ENCODE measurements at places on chromosomes 1 and 21. TPM values are rescaled to one million over a fixed set of nuclear protein-coding genes. Genes with fewer than 3 reads are reported as not detected.

PAFAH2 gene
- total RNA-seq: 23.0 TPM

SLC25A24 gene
- total RNA-seq: 18.5 TPM

ELOA gene
- 40.4 TPM for total RNA-seq

LINGO4 gene
- 0.36 TPM for total RNA-seq

NID1 gene
- 23.4 TPM for total RNA-seq

KRTAP22-1 gene
- not detected for total RNA-seq

BATF3 gene
- 0.84 TPM for total RNA-seq

MAPKAPK2 gene
- 56.0 TPM for total RNA-seq

ILDR2 gene
- 0.42 TPM for total RNA-seq

ECM1 gene
- 76.7 TPM for total RNA-seq

All from lower leg skin (tissue), 4 donors.